ENCODE measurements at places on chromosomes 5 and 9.

- no peak for DNase-seq
Measured at GRCh38 chr9:77163884-77164283, 13.4 kb upstream of the VPS13A start.

DNA sequence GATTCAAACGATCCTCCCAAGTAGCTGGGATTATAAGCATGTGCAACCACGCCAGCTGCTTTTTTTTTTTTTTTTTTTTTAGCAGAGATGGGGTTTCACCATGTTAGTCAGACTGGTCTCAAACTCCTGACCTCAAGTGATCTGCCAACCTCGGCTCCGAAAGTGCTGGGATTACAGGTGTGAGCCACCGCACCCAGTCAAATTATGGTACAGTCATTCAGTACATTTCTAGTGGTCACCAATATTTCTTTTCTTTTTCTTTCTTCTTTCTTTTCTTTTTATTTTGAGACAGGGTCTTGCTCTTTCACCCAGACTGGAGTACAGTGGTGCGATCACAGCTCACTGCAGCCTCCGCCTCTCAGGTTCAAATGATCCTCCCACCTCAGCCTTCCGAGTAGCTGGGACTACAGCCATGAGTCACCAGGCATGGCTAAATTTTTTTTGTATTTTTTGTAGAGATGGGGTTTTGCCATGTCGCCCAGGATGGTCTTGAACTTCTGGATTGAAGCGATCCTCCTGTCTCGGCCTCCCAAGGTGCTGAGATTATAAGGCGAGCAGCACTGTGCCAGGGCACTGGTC, 25.4 kb upstream of the DCP2 start:
- DNase-seq, result no peak

DNA sequence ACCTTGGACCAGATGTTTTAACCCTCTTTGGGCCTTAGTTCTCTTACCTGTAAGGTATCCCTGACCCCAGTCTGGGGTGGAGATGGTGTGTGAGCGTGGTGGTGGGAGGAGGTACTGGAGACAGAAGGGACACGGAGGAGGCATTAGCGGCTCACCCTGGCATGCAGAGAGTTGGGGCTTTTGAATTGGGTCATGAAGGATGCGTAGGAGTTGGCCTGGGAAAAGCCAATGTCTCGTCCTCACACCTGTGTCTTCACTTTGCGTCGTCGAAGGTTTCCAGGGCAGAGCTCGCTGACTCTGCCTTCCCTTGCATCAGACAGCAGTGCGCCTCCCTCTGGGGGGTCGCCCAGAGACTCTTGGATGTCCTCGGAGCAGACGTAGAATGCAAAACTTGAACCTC, 11.2 kb downstream of the RXRA start:
- DNase-seq, result no peak

DNA sequence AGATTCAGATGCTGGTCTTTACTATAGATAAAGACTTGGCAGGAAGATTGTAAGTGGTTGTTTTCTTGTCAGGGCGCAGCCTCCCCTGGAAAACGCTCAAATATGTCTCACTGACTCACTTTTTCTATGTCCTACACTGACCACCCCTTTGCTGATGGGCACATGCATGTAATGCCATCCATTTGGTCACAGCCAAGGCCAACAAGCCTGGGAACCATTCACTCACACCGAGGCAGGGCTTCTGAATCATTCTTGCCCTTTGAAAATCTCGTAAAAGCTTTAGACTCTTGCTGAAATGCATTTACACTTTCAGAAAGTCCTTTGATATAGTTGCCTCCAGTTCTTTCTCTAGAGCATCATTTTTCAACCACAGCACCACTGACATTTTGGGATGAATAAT, 249.4 kb downstream of the ACTL7B start:
- DNase-seq, result no peak

DNA sequence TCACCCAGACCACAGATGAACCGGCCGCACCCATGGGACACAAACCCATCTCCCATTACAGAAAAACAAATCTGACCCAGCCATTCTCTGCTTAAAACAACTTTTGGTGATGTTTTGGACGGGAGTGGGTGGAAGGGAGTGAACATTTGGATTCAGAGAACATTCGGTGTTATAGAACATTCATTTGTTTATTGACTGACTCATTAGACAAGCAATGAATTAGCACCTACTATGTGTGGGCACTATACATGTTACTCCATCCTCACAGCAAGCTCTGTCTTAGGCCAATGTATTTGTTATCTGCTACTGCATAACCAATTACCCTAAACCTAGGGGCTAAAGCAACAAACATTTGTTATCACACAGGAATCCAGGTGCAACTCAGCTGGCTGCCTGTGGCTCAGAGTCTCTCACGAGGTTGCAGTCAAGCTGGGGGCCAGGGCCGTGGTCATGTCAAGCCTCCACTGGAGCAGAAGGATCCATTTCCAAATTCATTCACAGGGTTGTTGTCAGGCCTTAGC, 5.1 kb upstream of the ERGIC1 start:
- DNase-seq, result no peak

- no peak for DNase-seq
Measured at GRCh38 chr5:133432956-133433532, 179.3 kb downstream of the FSTL4 start.

DNA sequence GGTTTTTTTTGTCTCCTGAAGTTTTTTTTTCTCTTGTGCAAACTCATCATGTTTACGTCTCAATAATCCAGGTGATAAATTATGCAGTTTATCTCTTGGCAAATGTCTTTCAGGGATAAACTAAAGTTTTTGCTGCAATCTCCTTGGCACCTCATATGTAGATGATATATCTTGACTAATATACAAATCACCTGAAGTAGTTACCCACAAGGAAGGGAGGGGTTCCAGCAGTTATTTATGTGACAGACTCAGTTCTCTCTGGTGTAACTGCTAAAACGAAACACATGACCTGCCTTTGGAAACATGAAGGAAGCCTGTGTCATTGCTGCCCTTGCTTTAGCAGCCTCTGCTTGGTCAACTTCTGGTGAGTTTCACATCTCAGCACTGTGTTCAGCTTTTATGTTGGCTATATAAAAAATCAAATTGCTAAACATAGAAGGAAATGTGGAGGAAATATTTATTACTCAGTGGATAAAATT, 39.3 kb upstream of the KIAA1958 start:
- DNase-seq, result no peak

GRCh38 chr9:89863837-89864236, 259.0 kb downstream of the GADD45G start:
- DNase-seq, result no peak

DNA sequence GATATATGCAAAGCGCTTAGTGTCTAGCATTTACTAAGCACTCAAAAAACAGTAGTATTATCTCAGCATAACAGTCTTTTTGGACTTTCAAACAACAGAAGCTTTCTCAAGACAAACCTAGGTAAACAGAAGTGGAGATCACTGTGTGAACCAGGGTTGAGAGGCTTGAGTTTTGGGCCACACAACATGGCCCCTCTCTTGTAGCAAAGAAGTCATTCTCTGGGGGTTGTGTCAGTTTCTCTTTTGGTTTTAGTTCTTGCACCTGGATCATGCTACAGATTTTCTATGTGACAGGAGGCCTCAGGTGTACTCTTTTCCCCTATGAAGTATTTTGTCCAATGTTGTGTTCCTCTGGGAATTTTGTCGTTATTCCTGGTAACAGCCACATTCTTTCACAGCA, 30.0 kb downstream of the INSYN2B start:
- no peak for DNase-seq

DNA sequence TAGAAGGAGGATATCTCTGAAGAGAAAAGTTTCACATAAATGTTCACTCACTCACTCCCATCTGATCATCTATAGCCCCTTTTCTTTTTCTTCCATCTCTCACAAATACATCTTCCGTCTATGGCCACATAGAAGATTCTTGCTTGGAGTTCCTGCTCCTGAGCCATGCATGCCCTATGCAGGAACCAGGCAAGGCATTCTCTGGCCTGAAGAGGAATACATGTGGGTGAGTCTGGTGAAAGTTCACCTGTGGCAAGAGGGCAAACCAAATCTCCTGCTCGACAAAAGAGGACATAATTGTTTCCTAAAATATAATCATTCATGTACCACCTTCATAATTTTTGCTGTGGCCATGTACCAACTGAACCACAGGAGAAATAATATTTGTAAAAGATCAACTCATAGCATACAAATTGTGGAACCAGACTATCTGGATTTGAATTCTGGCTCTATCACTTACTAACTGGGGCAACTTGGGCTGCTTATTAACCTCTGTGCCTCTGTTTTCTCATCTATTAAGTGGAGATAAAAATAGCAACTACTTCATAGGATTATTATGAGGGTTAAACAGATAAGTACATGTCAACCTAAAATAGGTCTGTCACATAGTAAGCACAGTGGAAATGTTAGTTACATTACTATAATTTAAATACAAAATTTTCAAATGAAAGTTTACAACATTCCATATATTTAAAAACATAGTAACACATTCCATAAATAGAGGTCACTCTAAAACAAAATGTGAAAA, 121.2 kb upstream of the NFIB start:
- no peak for DNase-seq

DNA sequence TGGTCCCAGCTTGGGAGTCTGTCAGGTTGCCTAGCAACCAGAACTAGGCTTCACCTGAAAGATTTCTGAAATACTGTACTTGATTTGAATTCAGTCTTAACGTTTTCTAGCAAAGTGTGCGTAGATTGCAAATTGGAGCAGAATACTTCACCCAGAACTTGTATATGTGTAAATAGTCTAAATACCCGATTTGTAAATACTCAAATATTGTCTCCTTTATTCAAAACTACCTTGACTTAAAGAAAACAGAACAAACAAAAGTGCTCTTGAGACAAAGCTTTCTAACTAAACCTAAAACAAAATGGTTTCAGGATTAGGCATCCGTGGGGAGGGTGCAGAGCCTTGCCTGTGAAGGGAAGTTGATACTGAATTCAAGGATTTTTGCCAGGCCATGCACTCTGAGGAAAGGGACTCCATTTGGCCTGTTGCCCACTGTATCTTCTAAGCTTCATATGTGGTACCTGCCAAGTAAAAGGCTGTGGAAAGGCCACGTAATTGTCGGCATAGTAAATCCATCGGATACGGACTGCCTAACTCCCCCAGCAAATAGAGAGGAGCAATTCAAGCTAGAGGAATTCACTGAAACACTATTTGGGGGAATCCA, 744 bp upstream of the HMGCS1 start:
- no peak for DNase-seq

DNA sequence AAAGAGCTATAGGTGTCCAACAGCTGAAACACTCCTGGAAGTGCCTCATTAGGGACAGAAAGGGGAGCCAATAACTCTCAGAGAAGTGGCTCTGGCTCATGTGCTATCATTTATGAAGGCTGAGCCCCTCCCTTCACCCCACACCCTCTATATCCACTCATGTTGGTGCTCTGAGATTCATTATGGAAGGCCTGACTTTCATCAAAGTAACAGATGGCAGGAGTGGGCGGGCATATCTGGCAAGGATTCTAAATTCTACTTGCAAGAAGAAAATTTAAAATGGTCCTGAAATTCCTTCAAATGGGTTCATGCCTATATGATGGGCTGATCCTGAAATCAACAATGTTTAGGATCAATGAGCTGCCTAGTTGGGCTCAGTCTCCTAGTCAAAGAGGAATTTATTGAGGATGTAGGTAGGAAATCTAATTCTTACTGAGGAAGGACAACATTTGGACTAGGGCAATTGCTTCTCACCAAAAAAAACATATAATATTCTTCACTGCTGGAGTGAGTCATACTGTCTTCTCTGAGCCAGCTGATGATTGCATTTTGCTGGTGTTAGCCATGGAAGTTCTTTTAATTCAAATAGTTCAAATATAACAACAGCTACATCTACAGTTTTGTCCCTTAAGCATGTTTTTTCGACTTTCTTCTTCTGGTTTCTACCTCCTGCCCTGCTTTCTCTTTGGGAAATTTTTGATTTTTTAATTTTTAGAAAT, 23.5 kb downstream of the NMRK1 start:
- no peak for DNase-seq

- DNase-seq, result no peak
Measured at GRCh38 chr5:57693488-57694305, 211.1 kb upstream of the ACTBL2 start.

GRCh38 chr5:140673187-140673976, at the start of gene DND1:
TSS of gene DND1 (minus strand) at chr5:140673576. CDS start at chr5:140673542, 34 bp downstream.
- no peak for DNase-seq

DNA sequence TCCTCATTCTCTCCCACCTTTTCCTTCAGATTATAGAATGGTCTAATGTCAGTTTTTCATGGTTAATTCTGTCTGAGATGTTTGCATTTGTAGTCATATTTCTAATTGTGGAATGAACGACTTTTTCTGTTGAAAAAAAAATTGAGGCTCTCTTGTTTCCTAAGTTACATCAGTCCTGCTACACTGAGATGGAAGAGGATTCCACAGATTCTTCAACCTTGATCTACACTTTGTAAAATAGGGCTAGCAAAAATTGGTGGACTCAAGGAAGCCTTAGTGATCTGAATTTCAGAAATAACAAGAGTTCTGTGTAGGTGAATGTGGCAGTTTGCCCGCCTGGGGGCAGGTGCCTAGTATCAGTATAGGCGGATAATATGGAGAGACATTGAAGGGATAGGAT, 51.9 kb downstream of the ERBIN start:
- no peak for DNase-seq

DNA sequence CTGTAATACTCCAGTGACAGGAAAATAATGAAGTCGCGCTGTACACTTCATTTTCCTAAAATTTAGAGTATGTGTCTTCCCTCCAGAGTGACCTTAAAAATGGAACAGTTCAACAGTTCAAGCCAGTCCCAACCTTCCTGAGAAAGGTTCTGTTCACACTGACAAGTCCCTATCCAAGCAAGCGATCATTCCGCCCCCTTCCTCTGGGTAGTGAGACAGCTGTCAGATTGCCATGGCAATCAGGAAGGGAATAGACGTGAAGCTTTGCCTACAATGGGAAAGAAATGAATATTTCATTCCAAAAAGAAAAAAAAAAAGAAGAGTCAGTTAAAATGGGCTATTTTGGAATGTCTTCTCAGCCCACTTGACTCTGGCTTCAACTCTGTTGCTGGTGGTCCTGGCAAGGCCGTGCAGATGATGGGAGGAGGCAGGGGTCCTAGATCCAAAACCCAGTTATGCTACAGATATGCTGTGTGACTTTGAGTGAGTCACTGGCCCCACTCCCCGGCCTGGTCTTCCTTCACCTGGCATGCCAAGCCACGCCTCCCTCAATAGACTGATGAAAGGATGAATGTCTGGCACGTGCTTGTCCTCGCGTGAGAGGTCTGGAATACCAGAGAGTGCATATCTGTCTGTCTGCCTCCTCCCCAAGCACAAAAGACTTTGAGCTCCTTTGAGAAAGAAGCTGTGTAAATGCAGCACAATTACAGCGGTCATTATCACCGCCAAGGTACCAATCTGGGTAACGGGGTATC, 165.8 kb upstream of the WWC1 start:
- DNase-seq, result no peak

DNA sequence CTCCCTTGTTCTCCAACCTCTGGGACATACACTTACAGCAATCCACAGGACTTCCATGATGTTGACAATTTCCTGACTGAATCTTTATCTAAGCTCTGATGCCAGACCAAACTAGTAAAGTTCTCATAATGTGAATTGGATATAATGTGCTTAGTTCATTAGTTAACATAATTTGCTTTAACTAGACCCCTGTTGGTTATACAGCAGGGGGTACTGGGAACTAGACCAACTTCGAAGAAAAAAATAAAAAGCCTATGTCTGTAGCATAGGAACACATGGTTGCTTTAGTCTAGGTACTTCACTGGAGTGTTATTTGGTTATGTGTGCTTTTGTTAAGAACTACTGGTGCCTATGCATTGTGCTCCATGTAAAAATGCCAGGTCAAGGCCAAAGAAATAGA, 173.8 kb downstream of the ADAMTS6 start:
- DNase-seq, result no peak

GRCh38 chr5:154220625-154221024, 30.1 kb downstream of the GALNT10 start:
- DNase-seq, result no peak
